ENCODE measurements at places on chromosomes 13 and 19. TPM values are rescaled to one million over a fixed set of nuclear protein-coding genes. Genes with fewer than 3 reads are reported as not detected.

Gene METTL21C
- total RNA-seq = not detected

DNA sequence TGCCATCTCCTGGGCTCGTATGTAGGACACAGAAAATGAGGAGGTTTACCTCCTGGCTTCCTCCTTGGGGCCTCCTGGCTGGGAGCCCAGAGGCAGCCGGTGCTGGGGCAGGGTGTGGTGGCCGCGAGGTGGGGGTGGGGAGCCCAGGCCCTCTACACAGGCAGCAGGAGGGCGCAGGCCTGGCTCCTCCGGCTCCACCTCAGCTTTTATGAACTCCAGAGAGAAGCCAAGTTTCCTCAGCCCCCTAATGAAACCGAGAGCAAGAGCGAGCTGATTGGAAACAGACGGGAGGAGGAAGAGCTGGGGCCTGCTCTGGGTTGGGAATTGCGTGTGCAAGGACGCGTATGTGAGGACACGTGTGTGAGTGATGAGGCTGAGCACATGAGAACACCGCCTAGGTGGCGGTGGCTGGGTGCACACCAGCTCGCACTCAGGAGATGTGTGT, 23.1 kb downstream of the LYL1 start:
- H3K4me3 ChIP-seq = no peak overlapping the region
- no peak for DNase-seq
- H3K27me3 ChIP-seq = no peaks in the 10 kb centered on the region
- H3K4me1 ChIP-seq = no peaks in the 10 kb centered on the region
- no peak overlapping the region for H3K27ac ChIP-seq

DNA sequence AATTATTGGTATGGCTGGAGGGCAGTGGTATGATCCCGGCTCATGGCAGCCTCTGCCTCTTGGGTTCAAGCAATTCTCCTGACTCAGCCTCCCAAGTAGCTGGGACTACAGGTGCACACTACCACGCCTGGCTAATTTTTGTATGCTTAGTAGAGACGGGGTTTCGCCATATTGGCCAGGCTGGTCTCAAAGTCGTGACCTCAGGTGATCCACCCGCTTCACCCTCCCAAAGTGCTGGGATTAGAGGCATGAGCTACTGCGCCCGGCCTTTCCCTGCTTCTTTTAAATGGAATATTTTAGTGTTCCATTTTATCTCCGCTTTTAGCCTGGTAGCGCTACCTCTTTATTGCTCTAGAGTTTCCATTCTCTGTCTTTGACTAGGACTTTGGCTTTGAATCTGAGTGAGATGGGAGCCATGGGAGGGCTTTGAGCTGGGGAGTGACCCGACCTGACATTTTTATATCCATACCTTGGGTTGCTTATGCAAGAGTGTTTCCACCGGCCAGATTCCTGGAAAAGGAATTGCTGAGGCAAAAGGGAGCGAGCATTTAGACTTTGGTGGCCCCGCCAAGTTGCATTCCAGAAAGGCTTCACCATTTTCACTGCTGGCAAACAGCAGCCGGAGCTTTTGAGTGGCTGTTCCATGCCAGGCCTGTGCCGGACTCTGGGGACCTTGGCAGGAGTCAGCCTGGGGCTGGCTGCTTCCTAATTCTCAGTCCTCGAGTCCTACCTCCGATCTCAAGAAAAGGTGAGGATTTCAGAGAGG, 22.9 kb downstream of the BICRA start:
- H3K36me3 ChIP-seq = peaks cover 3% of the 10 kb centered on the region
- no peak overlapping the region for H3K4me3 ChIP-seq
- no peaks in the 10 kb centered on the region for H3K27me3 ChIP-seq
- peaks cover 21% of the 10 kb centered on the region for H3K4me1 ChIP-seq
- DNase-seq = no peak
- H3K27ac ChIP-seq = no peak overlapping the region

- DNase-seq = no peak
- H3K27me3 ChIP-seq = no peaks in the 10 kb centered on the region
- peaks cover 40% of the 10 kb centered on the region for H3K4me1 ChIP-seq
- no peak overlapping the region for H3K27ac ChIP-seq
- H3K36me3 ChIP-seq = peaks cover 46% of the 10 kb centered on the region
Measured at GRCh38 chr19:1360818-1361461, 22.8 kb upstream of the NDUFS7 start.

Gene PPP1R15A
- total RNA-seq = 77.8 TPM

Gene RNF225
- 1.1 TPM for total RNA-seq

DNA sequence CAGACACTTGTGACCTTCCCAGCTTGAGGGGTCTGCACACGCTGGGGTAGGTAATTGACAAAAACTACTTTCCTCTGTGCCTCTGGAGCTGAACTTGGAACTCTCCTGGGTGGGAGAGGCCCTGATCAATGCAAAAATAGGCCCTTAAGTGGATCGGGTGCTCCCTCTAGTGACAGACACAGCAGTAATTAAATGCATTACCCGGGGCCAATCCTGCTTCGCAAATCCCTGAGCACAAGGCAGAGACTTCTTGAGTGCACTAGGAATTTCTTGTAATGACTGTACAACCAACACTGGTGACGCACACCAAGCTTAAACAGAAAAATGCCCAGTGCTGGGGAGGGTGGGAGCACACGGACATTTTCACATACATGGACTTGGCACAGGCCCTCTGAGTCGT, 10.6 kb upstream of the UBE2S start:
- H3K36me3 ChIP-seq = no peaks in the 10 kb centered on the region
- no peak overlapping the region for H3K27ac ChIP-seq
- peaks cover 8% of the 10 kb centered on the region for H3K4me1 ChIP-seq

DNA sequence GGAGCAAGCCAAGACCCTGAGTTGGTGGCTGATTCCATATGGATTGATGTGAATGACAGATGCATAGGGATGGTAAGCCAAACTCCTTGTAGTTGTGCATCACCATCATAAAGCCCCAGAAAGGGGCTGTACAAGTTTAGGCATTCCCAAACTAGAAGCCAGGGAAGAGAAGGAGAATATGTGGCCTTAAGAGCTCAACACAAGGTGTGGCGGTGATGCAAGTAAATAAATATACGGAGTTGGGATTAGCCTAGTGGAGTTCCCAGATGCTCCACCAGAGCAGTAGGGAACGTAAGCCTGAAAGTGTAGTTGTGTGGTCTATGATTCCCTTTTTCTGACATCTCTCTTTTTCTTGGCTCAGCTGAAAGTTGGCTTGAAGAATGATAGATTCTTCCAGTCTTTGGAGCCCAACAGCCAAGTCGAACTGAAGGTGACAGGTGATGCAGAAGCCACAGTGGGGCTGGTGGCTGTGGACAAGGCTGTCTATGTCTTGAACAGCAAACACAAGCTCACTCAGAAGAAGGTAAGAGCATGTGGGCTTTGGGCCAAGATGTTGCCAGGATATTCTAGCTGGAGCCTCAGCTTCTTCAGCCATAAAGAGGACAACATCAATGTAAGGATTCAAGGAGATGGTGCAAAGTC, 30.1 kb downstream of the RDH8 start:
- no peak for DNase-seq
- no peaks in the 10 kb centered on the region for H3K36me3 ChIP-seq
- H3K4me1 ChIP-seq = no peaks in the 10 kb centered on the region
- H3K4me3 ChIP-seq = no peak overlapping the region
- no peak overlapping the region for H3K27ac ChIP-seq
- H3K27me3 ChIP-seq = peaks cover 21% of the 10 kb centered on the region

Gene LILRA1
- total RNA-seq = not detected

Gene IGLON5
- 0.23 TPM for total RNA-seq

GRCh38 chr13:88074794-88075510, 403.8 kb downstream of the SLITRK5 start:
- no peaks in the 10 kb centered on the region for H3K27me3 ChIP-seq
- no peaks in the 10 kb centered on the region for H3K4me1 ChIP-seq
- H3K36me3 ChIP-seq = no peaks in the 10 kb centered on the region
- DNase-seq = no peak

Gene KIR2DL4
- total RNA-seq = not detected

DNA sequence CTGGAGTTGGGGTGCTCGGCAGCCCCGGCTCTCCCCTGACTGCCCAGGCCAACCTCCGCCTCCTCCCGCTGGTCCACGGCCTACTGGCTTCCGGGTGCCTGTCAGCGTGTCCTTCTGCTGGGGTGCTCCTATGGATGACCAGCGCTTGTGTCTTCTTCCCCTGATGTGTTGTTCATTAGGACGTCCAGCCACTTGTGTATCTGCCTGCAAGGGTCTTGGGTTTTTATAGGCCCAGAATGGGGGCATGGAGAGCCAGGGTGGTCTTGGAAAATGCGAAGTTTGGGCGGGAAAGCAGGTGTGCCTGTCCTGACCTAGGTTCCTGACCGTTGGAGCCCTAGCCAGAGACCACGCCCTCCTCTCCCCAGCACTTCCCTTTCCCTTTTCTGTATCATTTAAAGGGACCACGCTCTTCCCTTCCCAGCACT, 139.8 kb downstream of the SLITRK5 start:
- H3K36me3 ChIP-seq = no peaks in the 10 kb centered on the region
- no peaks in the 10 kb centered on the region for H3K27me3 ChIP-seq
- H3K27ac ChIP-seq = no peak overlapping the region
- H3K4me1 ChIP-seq = no peaks in the 10 kb centered on the region

DNA sequence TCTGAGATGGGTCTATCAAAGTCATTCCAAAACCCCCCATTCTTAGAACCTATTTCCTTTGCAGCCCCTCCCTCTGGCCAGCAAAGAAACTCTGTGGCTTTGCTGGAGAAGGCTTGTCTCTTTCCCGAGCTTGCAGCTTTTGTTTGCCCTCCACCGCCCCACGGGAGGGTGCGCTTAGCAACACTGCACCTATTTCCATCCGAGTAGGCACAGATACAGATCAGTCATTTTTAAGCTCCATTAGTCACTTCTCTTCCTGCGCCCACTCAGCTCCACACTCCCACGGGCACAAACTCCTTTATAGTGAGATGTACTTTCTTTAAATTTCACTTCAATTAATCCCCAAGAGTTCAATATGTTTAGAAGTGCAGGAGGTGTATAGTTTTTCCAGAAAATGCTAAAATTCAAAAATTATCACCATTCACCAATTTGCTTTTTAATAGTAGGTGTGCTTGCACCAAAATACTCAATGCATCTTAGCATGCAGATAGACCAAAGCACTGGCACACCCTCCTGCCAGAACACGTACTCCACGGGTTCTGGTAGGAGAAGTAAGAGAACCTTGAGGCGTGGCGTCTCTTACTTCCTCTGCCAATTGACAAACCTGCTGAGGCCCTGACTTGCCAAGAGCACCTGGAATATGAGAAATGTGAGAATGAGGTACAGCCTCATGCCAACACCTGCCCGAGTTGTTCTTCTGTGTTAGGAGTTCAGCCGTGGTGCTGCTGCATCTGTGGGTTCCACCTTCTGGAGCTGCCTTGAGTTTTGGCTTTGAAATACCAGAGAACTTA, 183.7 kb downstream of the TEX29 start:
- peaks cover 10% of the 10 kb centered on the region for H3K27me3 ChIP-seq
- H3K4me3 ChIP-seq = no peak overlapping the region
- no peak overlapping the region for H3K27ac ChIP-seq
- DNase-seq = no peak

DNA sequence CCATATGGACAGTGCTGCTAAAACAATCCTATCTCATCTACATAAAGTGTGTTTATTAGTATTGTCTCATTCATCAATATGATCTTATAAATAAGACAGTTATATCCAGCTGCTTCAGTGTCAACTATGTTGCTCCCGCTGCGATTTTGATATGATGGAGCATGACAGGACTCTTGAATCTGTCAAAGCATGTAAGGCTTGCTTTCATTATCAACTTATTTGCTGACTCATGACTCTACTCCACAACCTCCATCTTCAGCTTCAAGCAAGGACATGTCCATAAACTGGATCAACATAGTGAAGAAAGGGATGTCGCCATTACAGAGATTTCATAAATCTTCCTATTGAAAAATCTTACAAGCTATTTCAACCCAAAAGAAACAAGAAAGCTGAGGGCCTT, 2812.6 kb downstream of the PCDH9 start:
- H3K4me3 ChIP-seq = no peak overlapping the region
- no peak overlapping the region for H3K27ac ChIP-seq
- no peaks in the 10 kb centered on the region for H3K4me1 ChIP-seq

DNA sequence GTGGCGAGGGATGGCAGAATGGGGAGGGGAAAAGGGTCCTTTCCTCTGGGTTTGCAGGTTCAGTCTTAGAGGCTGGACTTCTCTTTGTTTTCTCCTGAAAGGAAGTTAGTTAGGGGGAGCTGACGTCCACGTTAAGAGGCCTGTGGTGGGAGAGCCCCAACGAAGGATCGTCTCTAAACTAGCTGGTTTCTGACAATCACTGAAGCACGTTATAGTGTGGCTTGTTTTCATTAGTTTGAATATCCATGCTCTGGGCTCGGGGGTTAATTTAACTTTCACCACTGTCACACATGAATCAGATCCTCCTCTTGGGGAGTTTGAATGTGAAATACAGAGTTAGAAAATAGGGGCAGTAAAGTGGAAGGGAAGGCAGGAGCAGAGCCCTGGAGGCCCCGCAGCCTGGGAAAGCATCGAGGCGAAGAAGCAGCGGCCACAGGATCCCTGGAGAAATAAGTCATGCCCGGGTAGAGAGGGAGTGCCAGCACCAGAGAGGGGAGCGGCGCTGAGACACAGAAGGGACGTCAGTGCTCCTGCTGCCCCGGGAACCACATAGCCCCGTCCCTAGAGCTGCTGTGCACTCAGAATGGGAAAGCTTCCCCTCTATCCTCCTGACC, 31.1 kb upstream of the AMER2 start:
- no peak for DNase-seq
- no peaks in the 10 kb centered on the region for H3K36me3 ChIP-seq
- no peak overlapping the region for H3K27ac ChIP-seq
- H3K4me1 ChIP-seq = no peaks in the 10 kb centered on the region

GRCh38 chr19:47225746-47226425, 5.1 kb downstream of the BBC3 start:
- DNase-seq = peak; percentile 86
- peaks cover 8% of the 10 kb centered on the region for H3K4me1 ChIP-seq
- no peaks in the 10 kb centered on the region for H3K27me3 ChIP-seq

Gene ZNF561
- 24.2 TPM for total RNA-seq

DNA sequence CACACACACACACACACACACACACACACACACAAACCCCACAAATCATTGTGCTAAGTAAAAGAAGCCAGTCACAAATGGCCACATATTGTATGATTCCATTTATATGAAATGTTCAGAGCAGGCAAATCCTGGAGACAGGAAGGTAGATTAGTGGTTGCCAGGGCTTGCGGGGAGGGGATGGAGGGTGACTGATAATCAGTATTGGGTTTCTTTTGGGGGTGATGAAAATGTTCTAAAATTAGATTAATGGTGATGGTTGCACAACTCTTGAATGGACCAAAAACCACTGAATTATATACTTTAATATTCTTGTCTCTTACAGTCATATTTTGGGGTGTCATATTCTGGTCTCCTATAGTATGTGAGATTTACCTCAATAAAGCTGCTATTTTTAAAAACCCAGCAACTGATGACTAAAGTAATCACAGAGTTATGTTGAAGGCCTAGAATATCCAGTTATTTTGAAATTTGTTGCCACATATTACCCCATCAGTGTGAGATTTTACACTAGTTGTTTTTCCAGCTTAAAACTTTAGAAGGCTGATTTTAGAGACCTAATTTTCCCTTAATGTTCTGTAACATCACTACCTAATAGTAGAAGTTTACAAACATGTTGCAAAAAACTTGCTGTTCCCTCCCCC, 20.3 kb downstream of the FLT1 start:
- no peak for DNase-seq
- H3K4me3 ChIP-seq = no peak overlapping the region
- no peaks in the 10 kb centered on the region for H3K27me3 ChIP-seq
- no peak overlapping the region for H3K27ac ChIP-seq
- no peaks in the 10 kb centered on the region for H3K36me3 ChIP-seq
- H3K4me1 ChIP-seq = peaks cover 5% of the 10 kb centered on the region
